ENCODE measurements at places on chromosomes 4 and X. TPM values are rescaled to one million over a fixed set of nuclear protein-coding genes. Genes with fewer than 3 reads are reported as not detected.

DNA sequence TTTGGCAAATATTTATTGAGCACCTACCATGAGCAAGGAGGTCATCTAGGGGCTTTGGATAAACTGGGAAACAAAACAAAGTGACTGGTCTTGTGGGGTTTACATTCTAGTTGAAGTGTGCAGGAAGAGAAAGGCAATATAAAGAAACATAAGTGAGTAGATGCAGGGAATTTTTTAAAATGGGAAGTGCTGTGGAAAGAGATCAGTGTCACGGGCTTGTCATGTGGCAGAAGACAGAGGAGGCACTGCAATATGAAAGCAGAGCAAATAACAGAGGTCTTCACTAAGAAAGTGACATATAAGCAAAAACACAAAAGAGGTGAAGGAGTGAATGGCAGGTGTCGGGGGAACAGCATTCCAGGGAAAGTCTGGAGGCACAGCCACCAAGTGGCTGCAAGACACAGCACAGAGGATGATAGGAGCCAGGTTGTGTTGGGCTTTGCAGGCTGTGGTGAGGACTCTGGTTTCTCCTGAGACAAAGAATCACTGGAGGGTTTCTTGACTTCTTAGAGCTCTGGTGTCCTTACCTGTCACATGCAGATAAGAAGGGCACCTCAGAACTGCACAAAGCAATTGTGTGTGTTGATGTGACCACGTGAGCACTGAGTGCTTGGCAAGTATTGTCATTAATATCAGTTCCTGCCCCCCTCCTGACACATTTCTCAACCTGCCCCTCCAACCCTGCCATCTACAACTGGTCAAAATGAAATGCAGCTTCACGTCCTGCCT, 143.5 kb downstream of the TSPAN5 start:
- DNase-seq: no peak

- DNase-seq: no peak
These were observed 35.2 kb downstream of the EDNRA start for GRCh38 chr4:147516133-147516532.

DNA sequence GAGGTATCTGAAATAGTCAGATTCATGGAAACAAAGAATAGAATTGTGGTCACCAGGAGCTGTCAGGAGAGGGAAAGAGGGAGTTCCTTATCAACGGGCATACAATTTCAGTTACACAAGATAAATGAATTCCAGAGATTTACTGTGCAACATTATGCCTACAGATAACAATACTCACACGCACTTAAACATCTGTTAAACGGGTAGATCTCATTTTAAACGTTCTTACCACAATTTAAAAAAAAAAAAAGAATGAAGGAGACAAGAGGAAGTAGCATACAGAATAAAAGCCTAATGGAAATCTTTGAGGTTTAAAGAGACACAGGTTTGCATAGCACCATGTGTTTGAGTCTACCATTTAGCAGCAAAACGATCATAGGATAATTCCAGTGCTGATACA, 298.0 kb downstream of the DKK2 start:
- no peak for DNase-seq

GRCh38 chr4:135192751-135193535, 991.4 kb upstream of the PABPC4L start:
- DNase-seq: no peak

DNA sequence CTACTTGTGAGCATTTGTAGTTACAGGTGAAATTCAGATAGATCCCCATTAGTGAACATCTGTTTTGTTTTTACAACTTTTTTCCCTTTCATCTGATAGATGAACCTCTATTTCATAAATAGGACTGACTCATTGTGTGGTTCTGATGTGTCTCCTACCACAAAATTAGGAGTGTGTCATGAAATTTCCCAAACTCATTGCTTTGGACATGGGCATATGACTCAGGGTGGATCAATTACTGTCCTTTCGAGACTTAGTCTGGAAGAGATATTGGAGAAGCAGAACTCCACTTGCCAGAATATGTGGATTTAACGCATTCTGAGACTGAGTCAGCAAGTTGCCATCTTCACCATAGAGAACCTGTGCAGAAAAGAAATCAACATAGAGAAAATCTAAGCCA, 53.5 kb upstream of the PCDH10 start:
- DNase-seq: no peak

Gene RHOXF2B
- polyA plus RNA-seq: not detected

- DNase-seq: no peak
These were observed 16.3 kb downstream of the GPR34 start for GRCh38 chrX:41705042-41705441.

Gene HPGD
- 59.8 TPM for polyA plus RNA-seq

DNA sequence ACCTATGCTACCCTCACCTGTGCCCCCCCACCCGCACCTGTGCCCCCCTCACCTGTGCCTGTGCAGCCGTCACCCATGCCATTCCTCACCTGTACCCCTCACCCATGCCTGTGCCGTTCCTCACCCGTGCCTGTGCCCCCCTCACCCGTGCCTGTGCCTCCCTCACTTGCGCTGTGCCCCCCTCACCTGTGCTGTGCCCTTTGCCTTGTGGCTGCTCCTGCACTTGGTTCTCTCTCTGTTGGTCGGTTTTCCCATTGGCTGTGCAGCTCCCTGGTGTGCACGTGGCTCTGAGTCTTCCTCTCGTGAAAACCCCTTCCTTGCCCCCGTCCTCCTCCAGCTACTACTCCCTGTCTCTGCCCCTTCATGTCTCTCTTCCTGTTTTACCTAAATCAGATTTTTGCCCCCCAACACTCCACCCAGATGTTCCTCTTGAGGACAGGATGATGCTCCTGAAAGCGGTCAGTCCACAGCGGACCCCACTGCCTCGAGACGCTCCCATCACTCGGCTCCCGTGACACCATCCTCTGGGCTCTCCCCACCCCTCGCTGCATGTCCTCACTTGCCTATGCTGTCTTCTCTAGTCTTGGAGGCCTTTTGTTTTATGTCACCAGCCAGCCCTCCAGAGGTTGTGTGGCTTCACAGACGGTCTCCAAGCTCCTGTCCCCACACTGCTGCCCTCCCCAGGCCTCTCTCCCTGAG, 6.8 kb downstream of the MAEA start:
- no peak for DNase-seq

Gene RHOXF1
- 3.0 TPM for polyA plus RNA-seq

DNA sequence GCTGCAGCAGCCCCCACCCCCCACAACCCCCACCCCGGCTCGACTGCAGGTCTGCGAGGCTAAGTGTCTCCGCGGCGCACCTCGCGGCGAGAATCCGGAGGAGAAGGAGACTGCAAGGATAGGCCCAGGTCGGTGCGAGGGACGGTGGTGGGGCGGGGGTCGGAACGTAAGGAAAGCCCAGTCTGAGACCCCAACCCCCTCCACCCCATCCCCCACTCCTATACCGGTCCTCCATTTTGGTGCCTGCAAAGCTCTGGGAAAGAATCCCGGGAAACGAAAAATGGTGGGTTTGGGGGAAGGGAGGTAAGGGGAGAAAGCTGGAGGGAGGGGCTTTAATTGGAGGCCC, 614 bp downstream of the BEX3 start:
- DNase-seq: peak; percentile 60

Gene PDK3
- polyA plus RNA-seq: 12.5 TPM

GRCh38 chr4:95715830-95716229, 124.1 kb upstream of the PDHA2 start:
- DNase-seq: no peak

- DNase-seq: no peak
These were observed 36.4 kb downstream of the TMEM131L start for GRCh38 chr4:153502584-153502983.

DNA sequence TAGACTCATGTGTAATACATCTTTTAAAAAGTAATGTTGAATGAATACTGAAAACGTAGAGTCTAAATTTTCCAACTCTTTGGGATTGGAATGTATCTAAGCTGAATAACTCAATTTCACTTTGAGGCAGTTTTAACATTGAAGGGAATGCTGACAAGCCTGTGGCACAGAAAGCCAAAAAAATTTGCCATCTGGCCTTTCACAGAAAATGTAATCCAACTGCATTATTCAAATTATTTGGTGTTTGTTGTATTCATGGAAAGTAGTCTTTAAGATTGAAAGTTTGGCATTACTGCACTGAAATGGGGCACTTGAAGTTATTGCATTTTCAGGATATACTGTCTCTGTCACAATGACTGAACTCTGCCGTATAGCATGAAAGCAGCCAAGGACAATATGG, 186.9 kb downstream of the FRMPD4 start:
- no peak for DNase-seq

- DNase-seq: no peak
These were observed 29.6 kb downstream of the MCUB start for GRCh38 chr4:109589605-109590004.

DNA sequence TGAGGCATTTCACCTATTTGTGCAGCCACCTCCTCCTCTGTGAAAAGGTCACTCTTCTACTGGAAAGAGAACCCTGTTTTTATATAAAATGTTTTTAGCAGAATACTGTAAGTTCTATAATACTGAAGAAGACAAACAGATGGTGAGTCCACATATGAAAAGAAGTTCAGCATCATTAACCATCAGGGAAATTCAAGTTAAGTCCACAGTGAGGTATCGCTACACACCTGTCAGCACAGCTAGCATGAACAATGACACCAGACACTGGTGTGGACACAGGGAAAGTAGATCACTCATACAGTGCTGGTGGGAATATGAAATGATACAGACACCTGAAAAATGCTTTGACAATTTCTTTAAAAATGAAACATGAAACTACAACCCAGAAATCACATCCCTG, 133.0 kb downstream of the MAD2L1 start:
- peak; percentile 15 for DNase-seq

Gene FAM184B
- polyA plus RNA-seq: 0.85 TPM

Gene TLL1
- 2.0 TPM for polyA plus RNA-seq

DNA sequence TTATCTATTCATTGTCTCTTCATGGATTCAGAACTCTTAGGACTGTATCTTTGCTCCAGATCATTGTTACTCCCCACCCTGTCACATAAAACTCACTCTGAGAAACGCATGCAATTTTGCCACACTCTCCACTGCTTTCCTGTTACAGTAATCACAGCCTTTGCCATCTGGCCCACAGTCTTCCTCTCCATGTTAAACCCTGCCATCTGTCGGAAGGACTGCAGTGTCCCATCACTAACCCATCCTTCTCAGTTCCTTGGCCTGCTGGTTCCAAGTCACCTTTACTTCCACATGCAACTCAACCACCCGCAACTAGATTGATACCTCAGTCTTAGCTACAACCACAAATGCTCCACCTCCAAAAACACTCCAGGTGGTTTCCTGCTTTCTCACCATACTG, 308.7 kb upstream of the FAM241A start:
- no peak for DNase-seq

DNA sequence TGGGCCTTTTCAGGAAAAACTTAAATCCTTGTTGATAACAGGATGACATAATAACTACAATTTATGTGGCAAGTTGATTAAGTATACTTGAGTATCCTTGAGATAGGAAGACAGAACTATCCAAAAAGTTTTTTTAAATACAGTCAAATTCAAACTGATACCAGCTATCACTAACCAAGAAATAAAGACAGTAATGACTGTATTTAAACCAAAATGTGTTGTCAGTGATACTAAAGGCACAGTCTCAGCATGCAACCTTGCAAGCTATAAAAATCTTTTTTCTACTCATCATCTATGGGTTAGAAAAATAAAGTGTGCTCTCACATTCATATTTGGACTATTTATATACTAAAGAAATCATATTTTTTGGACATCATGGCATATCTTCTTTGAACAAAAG, 64.7 kb downstream of the PAPSS1 start:
- no peak for DNase-seq

- no peak for DNase-seq
These were observed 141.5 kb downstream of the CHM start for GRCh38 chrX:85905851-85906250.

DNA sequence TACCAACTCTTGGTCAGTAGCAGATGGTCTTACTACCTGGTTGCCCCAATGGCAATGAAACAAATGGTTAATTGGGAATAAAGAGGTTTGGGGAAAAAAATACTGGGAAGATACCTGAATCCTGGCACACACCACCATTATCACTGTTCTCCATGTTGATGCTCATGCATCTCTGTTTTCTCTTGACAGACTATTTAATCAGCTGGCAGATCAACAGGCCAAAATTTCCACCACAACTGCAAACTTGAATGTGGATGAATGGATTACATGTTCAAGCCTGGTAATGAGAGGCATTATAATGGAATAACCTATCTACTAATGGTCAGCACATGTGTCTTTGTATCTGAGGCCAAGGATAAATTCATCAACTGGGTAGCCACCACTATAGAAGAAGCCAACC, 45.7 kb downstream of the ZNF721 start:
- no peak for DNase-seq

Gene CT45A3
- not detected for polyA plus RNA-seq

DNA sequence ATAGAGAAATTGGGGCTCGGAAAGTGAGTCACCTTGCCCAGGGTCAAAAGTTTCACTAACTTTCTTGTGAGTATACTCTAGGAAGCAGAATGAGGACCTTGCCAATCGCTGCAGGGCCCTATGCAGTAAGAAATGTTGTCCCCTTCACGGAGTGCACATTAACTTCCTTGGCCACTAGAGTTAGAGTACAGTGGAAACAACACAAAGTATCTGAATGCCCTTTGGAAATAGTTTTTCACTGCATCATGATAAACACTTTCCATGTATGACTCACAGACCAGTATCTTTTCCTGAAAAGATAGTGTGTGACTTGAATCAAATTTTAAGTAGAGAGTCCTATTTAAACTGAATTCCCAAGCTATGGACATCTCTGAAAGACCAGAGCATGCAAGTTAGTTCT, 45.5 kb upstream of the STK26 start:
- no peak for DNase-seq

GRCh38 chr4:94525993-94526728, 74.4 kb downstream of the PDLIM5 start:
- no peak for DNase-seq

GRCh38 chr4:5004496-5004895, 14.8 kb downstream of the CYTL1 start:
- no peak for DNase-seq

Gene ZNF157
- 1.6 TPM for polyA plus RNA-seq

Gene ARHGAP24
- 110 TPM for polyA plus RNA-seq

DNA sequence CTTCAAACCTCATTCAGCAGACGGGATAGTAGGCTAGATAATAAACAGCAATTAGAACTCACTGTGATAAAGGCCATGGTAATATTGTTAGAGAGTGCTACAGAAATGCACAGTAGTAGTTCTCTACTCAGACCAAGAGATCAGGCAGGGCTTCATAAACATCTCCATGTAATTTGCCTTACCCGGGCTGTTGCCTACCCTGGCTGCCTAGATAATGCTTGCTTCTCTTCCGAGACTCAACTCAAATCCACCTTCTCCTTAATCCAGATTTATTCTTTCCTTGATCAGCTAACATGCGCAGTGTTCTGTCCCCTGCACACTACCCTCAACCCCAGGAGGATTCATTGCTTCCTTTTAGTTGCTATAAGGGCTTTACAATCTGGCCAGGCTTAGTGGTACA, 21.8 kb downstream of the ANK2 start:
- no peak for DNase-seq

- DNase-seq: peak; percentile 50
These were observed 51.7 kb upstream of the CHRNA9 start for GRCh38 chr4:40283413-40283812.

Gene SLC4A4
- 81.7 TPM for polyA plus RNA-seq

DNA sequence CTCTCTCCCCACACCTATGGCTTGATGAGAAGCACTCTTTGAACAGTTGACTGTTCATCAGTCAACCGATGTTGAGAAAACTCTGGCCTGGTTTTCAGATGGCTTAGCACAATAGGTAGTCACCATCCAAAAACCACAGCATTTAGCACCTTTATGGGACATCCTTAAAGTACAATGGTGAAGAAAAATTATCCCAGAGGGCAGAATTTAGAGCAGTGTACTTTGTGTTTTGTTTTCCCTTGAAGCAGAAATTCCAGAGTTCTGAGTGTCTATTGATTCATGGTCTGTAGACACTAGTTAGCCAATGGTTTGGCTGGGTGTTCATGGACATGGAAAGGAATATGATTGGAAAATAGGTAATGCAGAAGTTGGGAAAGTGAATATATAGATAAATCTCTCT, 487.0 kb downstream of the PDHA2 start:
- DNase-seq: no peak
